ENCODE measurements at places on chromosomes 12 and 14.
A peak's percentile ranks its signal among the peaks of the same experiment; 100 is the strongest.

- no peak for DNase-seq
These were observed 302.8 kb downstream of the CACNA1C start for GRCh38 chr12:2355604-2356003.

- no peak for DNase-seq
These were observed 118.8 kb upstream of the PLEKHA5 start for GRCh38 chr12:19010726-19011125.

DNA sequence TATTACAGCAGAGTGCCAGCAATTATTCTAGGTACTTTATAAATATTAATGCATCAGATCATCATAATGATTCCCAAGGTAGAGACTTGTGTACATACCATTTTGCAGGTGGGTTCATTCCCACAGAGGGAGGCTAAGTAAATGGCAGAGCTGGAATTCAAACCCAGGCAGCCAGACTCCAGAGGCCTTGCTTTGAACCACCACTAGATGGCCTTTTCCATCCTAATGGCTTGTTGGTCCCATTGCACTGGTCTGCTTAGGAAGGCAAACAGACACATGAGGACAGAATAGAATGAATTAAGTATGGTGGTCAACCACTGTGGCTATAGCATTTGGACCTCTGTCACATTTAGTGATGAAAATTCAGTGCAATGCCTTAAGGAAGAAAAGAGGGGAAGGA is 158.7 kb downstream of the METTL25 start:
- DNase-seq: peak; percentile 4

DNA sequence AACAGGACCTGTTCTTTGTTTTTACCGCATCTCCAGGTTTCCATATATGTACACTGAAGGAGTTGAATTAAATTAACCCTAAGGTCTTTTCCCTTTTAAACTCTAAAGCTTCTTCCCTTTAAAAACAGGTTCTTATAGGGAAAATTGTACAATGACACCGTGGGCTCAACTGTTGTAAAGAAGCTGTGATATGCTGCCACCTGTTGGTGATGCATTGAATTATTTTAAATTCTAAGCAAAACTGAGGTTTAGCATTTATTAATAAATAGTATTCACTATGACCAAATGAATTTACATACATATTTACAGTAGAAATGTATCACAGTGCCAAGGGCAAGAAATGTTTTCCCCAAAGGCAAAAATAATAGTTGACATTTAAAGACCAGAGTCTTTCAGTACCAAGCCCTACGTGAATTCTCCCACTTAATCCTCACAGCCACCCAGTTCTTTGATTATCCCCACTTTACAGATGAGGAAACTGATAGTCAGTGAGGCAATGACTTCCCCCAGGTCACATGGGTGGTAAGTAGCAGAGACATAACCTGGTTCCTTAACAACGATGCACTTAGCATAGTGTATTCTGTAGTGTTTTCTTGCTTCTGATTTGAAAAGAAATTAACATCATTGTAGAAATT is 35.7 kb upstream of the TMEM263 start:
- DNase-seq: peak; percentile 63

DNA sequence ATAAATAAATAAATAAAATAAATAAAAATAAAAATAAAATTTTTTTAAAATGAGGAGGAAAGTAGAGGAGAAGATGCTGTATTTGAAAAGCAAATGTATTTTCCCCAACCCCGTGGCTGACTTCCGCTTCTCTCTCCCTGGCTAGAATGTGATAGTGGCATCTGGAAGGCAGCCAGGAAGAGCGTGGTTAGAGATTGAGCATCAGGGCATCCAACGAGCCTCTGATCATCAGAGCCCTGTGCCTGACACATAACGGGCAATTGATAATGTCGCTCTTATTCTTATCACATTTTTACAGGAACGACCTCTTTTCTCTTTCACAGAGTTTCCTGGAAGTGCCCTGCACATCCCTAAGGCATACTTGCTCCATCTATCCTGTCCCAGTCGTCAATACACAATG is 496.9 kb upstream of the TMEM132C start:
- no peak for DNase-seq

- DNase-seq: no peak
These were observed 62.6 kb downstream of the DIO3 start for GRCh38 chr14:101623685-101624444.

GRCh38 chr14:30874120-30874998 is at the start of gene COCH:
TSS of gene COCH (plus strand) at chr14:30874559. CDS start at chr14:30874939, 380 bp downstream.
- no peak for DNase-seq

Measured in IMR-90 (cell line).